Activated CD8-positive, alpha-beta memory T cell treated with anti-CD3 and anti-CD28 coated beads for 4 hours (primary cell): ENCODE measurements at places on chromosomes 7 and 10.

DNA sequence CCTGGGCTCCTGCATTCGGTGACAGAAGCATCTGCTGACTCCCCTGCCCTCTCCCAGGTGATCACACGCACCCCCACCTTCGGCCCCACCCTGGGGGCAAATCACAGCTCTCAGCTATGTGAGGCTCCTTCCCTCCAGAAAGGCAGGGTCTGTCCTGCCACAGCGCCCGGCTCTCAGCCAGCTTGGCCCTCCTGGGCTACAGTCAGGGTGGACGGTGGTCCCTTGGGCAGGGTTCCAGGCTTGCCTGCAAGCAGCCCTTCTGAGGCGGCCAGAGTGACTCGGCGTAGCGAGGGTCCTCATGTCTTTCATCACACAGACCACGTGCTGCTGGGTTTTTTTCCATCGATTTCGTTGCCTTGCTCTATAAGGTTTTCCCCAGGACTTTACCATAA lies 53.6 kb upstream of the EBF3 start:
- DNase-seq = no peak

GRCh38 chr10:10526846-10527245 lies 490.8 kb upstream of the CELF2 start:
- no peak for DNase-seq

DNA sequence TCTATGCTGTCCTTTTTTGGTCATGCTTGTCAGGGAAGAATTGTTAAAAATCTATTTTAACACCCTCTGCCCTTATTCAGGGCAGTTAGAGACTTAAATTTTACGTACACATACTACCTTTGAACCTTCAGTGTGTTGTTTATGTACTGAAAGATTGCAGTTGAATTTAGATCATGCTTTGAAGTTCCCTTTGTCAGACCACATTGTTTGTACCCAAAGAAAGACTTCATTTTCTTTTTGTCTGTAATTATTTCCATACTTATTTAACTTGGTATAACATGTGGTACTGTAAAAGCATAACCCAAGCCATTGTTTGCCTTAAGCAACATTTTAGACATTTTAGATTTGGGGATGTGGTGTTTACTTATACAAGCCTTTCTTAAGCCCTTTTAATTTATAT lies 96.1 kb downstream of the MMRN2 start:
- no peak for DNase-seq

DNA sequence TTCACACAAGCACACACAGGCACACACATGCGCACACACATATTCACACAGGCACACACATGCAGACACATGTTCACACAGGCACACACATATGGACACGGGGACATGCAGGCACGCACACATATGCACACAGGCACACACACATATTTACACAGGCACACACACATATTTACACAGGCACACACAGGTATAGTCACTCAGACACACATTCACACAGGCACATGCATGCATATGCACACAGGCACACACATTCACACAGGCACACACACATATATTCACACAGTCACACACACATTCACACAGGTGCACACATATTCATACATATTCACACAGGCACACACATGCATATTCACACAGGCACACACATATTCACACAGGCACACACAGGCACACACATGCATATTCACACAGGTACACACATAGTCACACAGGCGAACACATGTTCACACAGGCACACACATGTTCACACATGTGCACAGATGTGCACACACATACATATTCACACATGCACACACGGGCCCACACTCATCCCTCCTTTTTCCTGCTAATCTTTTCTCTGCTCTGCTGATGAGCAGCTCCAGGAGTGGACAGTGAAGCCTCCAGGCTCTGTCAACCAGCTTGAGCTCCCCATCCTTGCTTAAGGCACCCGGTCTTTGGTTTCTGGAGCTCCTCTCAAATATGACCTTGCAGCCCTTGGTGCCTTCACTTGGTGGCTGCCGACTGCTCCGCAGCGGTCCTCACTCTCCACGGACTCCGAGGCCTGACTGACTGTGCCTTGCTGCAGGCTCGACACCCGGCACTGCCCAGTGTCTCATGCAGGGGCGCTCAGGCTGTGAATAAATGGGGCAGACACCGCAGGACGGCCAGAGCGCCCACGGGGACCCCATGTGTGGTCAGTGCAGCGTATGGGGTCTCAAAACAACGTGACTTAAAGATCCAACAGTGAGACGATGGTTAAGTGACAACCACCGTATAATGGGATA lies 581.2 kb upstream of the MGMT start:
- DNase-seq = no peak
